Activated B cell treated with CpG ODN at 0.5 μM for 24 hours (primary cell): ENCODE measurements at places on chromosomes 4 and X. TPM values are rescaled to one million over a fixed set of nuclear protein-coding genes. Genes with fewer than 3 reads are reported as not detected.

Gene BRS3
- total RNA-seq = not detected in 2 replicates

Gene MMAA
- total RNA-seq = 11.3 and 13.5 TPM in 2 replicates

Gene CXCL5
- not detected in 2 replicates for total RNA-seq

Gene TLR2
- total RNA-seq = 3.6 and 4.3 TPM in 2 replicates

Gene STK32B
- 0.20 TPM in 1 of 2 replicates, not detected in the other for total RNA-seq

- no peak for DNase-seq
Observed at GRCh38 chr4:85808864-85809263, 333.9 kb downstream of the ARHGAP24 start.

DNA sequence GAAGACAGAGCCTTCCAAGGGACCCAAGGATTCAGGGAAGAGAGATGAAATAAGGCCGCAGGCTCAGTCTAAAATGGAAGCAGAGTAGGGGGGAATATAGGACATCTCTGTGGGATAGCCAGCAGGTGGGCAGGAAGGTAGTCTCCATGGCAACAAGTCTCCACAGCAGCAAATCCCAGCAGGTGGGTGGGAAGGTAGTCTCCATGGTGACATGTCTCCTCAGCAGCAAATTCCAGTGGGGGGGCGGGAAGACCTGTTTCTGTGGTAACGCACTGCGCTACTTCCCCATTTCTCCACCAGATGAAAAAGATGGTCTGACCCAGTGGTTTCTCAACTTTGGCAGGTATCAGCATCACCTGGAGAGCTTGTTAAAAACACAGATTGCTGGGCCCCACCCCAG, 18.3 kb downstream of the NLGN3 start:
- DNase-seq = no peak

DNA sequence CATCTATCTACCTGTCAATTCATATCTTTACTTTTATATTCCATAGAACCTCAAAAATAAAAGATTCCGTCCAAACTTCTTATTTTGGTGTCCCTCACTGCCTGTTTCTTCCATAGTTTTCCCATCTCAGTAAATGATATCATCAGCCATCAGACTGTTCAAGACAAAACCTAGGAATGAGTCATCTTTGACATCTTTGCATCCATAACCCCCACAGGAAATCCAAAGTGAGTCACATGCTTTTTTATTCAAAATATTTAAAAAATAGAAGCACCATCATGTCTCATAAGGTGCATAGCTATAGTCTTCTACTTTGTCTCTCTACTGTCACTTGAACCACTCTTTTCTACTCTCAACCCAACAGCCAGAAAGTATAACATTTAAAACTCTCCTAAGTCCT, 29.9 kb upstream of the CXXC4 start:
- no peak for DNase-seq

DNA sequence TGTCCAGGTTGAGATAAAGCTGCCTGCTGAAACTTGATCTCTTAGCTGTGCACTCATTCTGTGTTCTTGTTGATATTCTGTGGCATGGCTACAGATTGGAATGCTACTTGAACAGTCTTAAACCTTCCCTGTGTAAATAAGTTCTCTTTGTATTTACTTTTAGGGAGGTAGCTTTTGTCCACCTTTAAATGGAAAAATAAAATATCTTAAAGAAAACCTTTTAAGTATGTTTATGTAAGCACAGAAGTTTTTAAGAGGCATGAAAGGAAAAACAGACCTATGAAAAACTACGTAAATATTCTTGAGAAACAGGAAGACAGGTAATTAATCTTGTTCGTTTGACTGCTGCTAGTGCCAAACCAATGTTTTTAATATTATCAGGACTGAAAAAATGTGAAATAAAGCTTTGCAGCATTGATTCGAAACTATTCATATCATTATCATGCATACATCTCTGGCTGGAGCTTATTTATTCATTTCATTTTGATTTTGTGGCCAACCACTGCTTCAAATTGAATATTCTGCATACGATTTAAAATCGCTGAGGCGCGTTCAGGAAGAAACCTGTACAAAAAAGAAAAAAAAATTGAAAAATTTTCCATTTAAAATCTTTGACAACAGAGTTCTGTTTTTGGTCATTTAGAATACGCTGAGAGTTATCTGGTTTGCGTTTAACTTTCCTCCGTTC, 17.8 kb downstream of the HSD17B13 start:
- no peak for DNase-seq

GRCh38 chrX:41381685-41382084, 47.7 kb downstream of the DDX3X start:
- DNase-seq = no peak

GRCh38 chrX:19137067-19137466, 14.8 kb upstream of the ADGRG2 start:
- DNase-seq = no peak

- DNase-seq = no peak
Observed at GRCh38 chr4:186554914-186555827, at the start of gene MTNR1A. Gene MTNR1A, minus strand, starts transcription at chr4:186555567. Its CDS starts 202 bp downstream, at chr4:186555365.

DNA sequence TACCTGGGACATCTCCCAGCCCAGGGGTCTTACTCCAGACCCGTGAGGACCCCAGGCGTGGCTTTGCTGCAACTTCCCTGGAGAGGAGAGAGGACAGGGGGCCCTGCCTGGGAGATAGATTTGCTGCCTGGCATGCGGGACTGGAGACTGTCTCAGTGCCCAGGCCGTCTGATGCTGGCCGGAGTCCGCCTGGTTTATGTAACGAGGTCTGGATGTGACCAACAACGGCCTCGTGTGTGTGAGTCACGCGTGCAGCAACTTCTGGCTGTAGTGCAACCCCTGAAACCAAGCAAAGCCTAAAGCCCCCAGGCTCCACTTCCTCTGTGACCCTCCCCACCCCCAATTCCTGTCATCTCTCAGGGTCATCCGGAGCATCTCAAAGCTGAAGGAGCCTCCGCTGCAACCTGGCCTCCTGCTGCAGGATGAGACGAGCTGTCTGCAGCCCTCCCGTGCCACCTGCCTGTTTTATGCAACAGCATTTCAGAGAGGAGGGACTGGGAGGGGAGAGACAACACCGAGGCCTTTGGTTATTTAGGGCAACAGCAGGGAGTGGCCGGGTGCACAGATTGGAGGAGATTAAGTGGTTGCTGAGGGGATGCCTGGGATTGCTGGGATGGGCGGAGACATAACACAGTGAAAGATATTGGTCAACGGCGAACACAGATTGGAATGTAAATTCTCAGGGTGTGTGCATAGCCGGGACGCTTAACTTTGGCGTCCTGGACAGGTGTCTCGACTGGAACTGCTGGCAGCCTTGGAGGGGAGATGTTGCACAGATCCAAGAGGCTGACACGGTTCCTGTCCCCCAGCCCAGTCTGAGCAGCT, 16.0 kb downstream of the XG start:
- no peak for DNase-seq

DNA sequence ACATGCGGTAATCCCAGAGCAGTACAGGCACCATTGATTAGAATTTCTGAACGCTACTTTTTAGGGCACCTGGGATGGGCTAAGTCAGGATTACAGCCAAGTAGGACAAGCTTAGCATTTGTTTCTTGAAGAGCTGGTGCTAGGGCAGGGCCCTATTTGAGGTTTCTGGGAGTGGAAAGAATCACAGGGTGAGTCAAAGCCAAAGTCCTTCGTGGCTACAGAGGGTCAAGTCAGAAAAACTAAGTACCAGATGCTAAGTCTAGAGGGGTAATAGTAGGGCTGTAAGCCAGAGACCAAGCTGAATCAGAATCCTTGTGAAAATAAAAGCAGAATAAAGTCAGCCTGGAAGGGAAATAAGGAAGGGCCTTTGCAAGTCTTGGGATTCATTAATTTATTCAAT, 448.6 kb downstream of the ZIC3 start:
- DNase-seq = no peak

DNA sequence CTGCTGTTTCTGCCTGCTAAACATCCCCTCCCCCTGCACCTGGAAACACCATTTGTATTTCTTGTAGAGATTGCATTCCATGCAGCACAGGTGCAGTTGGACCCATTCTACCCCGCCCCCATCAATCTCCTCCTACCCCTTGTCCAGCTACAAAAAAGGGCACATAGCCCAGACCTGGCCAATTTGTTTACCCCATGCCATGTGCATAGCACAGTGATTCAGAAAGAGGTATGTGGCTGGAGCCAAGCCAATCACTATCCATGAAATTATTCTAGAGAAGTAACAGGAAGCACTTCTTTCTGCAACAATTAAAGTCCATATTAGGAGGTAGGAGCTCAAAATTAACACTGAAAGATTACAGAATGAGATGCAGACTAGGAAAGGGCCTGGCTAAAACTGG, 20.2 kb upstream of the TMEM184C start:
- no peak for DNase-seq

DNA sequence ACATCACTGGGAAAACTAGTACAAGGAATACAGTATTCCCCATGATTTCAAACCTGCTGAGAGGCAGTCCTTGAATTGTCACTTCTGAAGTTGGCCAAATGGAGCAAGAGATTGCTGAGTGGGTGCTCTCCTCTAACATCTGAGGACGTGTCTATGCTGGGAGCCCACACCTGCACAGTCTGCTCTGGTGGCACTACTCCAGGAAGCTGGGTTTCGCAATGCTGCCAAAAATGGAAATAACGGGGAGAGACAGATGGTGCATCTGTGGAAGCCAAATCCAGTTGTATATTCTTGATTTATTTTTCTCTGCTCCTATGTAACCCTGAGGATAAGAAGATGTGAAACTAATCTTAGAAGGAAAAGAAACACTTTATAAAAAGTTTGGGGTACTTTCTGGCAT, 240.1 kb upstream of the CTSO start:
- DNase-seq = no peak
